ENCODE measurements at places on chromosomes 2 and 18. TPM values are rescaled to one million over a fixed set of nuclear protein-coding genes. Genes with fewer than 3 reads are reported as not detected.

- H3K36me3 ChIP-seq: no peaks in the 10 kb centered on the region
- H3K4me3 ChIP-seq: no peak overlapping the region
- peaks cover 3% of the 10 kb centered on the region for H3K4me1 ChIP-seq
- H3K27ac ChIP-seq: no peak overlapping the region
- H3K27me3 ChIP-seq: no peaks in the 10 kb centered on the region
- no peak for DNase-seq
These were observed 145.2 kb downstream of the DYSF start for GRCh38 chr2:71598526-71598925.

The ERBB4 gene
- 3.9 TPM for polyA plus RNA-seq

DNA sequence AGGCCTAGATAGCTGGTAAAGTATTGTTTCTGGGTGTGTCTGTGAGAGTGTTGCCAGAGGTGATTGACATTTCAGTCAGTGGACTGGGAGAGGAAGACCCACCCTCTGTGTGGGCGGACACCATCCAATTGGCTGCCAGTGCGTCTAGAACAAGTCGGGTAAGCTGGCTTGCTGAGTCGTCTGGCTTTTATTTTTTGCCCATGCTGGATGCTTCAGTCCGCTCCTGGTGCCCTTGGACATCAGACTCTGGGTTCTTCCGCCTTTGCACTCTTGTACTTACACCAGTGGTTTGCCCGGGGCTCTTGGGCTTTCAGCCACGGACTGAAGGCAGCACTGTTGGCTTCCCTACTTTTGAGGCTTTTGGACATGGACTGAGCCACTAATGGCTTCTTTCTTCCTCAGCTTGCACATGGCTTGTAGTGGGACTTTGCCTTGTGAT is 24.3 kb downstream of the DIS3L2 start:
- peaks cover 3% of the 10 kb centered on the region for H3K4me1 ChIP-seq
- no peaks in the 10 kb centered on the region for H3K27me3 ChIP-seq
- no peaks in the 10 kb centered on the region for H3K36me3 ChIP-seq
- no peak overlapping the region for H3K27ac ChIP-seq
- no peak for DNase-seq

GRCh38 chr2:165827016-165827920 is 33.2 kb upstream of the GALNT3 start:
- no peaks in the 10 kb centered on the region for H3K27me3 ChIP-seq
- no peak overlapping the region for H3K4me3 ChIP-seq
- H3K36me3 ChIP-seq: no peaks in the 10 kb centered on the region
- DNase-seq: no peak

- no peaks in the 10 kb centered on the region for H3K27me3 ChIP-seq
- H3K36me3 ChIP-seq: no peaks in the 10 kb centered on the region
- H3K4me3 ChIP-seq: no peak overlapping the region
- no peak for DNase-seq
- H3K4me1 ChIP-seq: no peaks in the 10 kb centered on the region
These were observed 75.8 kb downstream of the SPHKAP start for GRCh38 chr2:228105526-228106250.

The SLC5A7 gene
- 0.75 TPM for polyA plus RNA-seq

Data from kidney (tissue), 22 donors.